ENCODE measurements at places on chromosomes 2 and 18.

- DNase-seq = peak; percentile 24
Measured at GRCh38 chr2:134244587-134244986, 9.3 kb upstream of the MGAT5 start.

DNA sequence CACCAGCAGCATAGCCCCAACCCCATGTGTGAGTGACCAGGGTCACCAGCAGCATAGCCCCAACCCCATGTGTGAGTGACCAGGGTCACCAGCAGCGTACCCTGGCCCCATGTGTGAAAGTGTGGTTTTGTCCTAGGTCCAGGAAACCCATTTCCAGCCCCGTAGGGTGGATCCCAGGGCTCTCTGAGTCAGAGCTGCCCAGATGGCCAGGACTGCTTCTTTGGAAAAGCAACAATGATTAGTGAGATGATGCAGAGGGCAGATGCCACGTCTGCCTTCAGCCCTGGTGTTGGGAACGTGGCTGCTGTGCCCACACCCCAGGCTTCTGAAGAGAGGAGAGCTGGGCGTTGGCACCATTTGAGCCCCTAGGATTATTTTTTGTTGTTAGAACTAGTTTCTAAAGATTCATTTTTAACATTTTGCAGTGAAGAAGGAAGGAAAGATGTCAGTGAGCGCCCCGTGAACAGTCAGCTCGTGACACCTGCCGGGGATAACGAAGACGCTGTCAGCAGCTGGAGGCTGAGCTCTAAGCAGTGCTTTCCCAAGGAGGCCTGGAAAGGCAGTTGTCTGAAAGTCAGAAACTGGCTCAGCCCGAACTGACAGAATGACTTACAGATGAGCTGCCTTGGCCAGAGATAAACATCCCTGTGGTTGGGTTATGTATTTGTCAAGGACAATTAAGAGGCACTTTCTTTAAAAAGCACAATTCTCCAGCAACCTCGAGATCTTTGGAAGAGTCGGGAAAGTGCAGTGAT lies 32.1 kb upstream of the KCNG2 start:
- no peak for DNase-seq

- DNase-seq = no peak
Measured at GRCh38 chr2:19710230-19710629, 191.6 kb downstream of the TTC32 start.

DNA sequence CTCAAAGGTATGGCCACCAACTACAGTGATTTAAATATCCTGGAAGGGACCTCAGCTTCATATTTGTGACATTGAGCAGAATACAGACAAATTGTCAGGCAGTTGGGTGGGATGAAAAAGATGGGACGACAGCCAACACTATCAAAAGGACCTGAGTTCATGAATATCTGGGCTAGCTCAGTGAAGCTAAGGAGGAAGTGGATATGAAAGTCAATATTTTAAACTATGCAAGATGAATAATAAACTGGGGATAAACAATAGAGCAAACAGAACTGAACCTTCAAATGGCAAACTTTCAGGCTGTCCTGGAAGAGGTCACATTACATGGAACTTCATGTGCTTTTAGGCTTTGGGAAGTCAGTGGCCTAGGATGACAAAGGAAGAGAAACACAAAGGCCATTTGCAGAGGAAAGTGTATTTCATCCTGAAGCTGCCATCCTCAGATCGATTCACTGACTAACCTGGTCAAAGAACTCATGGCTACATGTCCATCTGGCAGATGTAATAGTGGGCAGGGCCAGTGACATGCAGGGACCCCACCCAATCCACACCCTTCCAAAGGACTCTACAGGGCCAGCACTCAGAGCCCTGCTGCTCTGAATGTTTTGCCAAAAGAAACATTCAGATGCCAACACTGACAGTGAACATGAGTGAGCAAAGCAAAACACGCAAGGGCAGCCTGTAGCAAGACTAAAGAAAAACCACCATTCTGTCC lies 175.7 kb downstream of the ETAA1 start:
- no peak for DNase-seq

GRCh38 chr2:220981926-220982325 lies 590.2 kb downstream of the EPHA4 start:
- no peak for DNase-seq

DNA sequence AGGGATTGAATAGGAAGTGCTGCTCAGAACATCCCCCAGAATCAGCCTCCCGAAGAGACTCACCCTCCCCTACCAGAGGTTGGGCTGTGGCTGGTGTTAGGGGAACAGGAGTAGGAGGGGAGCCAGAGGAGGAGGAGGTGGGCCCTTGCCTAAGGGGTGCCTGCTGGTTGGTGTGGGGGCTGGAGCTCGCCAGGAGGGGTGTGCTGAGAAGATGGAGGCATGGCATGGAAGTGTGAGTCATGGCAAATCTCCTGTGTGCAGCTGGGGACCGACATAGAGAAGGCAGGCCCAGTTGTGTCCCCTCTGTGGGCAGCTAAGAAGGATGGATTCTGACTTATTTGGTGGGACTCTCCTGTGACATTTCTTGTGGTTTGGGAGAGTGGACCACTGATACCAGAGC lies 73.7 kb downstream of the DGKD start:
- no peak for DNase-seq

DNA sequence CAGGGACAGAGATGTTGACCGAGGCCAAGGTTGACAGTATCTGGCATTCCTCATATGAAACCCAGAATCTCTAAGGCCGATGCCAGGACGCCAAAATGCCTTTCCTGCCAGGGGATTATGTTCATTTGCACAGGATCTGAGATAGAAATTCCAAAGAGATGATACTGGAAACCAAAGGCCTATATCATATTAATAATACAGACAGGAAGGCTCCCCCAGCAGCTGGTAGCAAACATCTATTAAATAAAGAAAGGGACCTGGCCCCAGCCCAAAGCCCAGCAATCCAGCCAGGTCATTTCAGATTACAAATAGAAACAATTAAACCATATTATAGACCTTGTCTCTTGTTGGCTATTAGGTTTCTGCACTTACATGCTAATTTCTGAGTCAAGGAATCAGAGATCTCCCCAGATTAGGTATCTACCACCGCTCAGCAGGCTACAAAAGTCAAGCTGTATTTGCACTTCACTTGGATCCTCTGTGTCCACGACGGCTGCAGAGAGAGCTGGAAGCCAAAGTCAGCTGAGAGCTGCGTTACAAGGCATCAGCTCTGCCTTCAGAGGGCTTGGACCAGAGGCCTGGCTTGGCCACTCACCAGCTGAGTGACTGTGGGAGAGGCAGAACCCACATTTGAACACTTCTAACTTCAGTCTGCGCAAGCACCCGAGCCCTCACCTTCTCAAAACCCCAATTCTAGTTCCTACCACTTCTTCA lies 269.3 kb upstream of the SIX2 start:
- DNase-seq = no peak

- no peak for DNase-seq
Measured at GRCh38 chr2:23839919-23840578, 86.9 kb downstream of the ATAD2B start.

DNA sequence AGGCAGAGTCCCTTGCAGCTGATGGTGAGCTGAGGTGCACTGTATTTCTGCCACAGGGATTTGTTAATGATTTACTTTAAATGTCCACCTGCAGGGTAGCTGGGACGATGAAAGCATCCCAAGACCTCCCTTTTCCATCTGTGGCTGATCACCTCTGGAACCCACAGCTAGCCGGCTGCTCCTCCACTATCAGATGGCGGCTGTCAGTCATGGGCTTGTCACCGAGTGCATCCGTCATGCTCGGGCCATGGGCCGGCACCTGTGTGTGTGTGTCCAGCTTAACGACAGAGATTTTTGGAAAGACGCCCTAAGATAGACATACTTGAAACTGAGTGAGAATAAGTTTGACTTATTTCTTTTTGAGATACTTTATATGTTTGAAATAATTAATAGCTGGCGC lies 235.2 kb downstream of the FAM210A start:
- DNase-seq = no peak

GRCh38 chr2:159153063-159153462 lies 133.4 kb downstream of the WDSUB1 start:
- no peak for DNase-seq

- no peak for DNase-seq
Measured at GRCh38 chr2:195592105-195592504, 64.9 kb upstream of the SLC39A10 start.

DNA sequence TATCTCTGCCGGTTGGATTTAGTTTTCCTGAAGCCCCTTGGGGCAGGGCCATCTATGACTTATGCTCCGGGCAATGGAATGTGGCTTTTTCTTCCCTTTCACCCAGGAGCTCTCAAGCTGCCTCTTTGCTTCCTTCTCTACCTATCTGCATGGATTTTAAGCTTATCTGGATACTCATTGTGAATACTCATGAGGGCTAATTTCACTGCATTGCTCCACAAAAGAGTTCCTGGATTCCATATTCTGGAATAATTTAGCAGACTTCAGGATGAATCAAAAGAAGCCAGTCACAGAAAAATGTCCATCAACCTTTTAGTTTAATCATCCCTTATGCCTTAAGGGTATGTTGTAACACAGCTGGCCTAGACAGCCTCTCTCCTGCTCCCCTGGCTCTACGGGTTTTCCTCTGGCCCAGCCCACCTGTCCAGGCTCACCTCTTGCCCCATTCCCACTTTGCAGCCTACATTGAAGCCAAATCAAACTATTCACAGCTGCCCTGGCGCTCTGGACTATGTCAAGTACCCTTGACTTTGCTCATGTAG lies 122.8 kb upstream of the RMDN2 start:
- DNase-seq = no peak

GRCh38 chr2:18787726-18788125 lies 198.4 kb upstream of the NT5C1B start:
- DNase-seq = no peak

DNA sequence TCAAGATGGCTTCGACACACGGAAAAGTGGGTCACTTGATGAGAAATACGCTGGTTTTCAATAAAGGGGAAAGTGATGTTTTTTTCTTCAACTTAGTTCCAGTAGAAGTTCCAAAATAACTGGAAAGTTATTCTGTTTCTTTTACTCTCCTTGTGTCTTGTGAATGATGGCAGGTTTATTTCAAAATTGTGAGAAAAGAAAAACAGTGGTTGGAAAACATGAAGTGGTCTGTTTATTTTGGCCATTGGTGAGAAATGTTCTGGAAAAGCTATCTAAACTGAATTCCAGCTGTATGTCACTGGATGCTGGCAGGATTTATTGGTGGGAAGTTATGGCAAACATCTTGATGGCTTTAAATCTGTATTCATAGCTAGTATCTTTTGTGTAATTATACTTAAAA lies 484.1 kb downstream of the DCC start:
- DNase-seq = no peak

GRCh38 chr2:84429328-84429727 lies 29.8 kb downstream of the SUCLG1 start:
- DNase-seq = no peak

- DNase-seq = no peak
Measured at GRCh38 chr18:74113711-74114110, 33.9 kb downstream of the FBXO15 start.

- no peak for DNase-seq
Measured at GRCh38 chr2:10238991-10239485, 63.7 kb upstream of the HPCAL1 start.

DNA sequence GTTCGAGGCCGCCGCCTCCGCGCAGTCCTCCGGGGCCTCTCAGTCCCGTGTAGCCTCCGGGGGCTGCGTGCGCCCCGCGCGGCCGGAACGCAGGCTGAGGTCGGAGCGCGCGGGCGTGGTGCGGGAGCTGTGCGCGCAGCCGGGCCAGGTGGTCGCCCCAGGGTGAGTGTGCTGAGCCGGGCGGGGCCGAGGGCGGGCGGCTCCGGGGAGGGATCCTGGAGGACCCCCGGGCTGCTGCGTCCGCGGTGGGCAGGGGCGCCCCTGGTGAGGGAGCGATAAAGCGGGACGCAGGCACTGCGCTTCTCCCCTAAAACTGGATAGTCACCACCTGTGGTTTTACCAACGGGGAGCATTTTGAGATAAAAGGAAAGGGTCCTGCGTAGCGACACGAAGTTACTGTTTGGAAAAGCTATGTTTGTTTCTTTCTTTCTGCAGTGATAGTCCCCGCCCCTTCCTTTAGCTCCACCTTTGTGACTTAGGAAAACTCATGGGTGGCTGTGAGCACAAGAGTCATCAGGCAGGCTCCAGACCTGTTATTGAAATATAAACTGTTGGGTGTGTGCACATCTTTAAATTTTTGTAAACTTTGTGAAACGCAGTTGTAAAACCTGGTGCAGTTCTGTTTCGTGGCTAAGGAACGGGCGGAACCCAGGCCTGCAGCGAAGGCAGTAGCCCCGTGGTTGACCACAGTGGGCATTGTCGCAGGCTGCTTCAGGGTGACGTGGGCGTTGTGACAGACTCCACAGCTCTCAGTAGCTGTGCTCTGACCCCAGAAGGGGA lies 687 bp downstream of the CTDP1 start:
- peak; percentile 58 for DNase-seq

DNA sequence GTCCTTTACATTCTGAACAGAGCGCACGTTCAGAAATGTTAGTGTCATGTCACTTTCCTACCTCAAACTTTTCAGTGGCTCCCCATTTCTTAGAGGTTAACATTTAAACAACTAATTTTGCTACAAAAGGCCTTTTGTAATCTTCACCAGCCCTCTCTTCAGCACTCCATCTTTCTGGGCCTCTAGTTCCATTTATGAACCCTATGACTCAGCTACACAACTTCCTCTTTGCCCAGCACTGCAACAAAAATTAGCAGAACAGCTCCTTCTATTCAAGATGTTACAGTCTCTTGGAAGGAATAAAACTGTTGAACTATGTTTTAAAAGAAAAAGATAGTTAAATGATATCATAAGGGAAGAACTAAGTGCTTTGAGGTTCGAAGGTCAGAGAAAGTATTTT lies 139.9 kb downstream of the VWC2L start:
- DNase-seq = no peak

DNA sequence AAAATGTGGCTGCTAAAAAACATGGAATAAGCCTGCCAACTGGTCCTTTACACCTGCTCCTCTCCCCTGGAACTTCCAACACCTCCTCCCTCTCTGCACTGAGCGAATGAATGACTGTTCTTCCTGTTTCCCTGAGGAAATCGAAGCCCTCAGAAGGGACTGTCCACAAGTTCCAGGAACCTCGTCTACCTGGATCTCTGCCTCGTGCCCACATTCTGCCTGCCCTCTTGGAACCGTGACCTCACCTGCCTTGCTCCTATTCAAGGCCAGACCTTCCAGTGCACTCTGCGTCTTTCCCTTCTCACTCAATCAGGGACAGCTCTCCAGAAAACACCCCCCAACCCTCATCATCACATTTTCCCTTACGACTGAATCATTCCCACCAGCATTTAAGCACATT lies 4.4 kb upstream of the CAB39 start:
- DNase-seq = no peak

DNA sequence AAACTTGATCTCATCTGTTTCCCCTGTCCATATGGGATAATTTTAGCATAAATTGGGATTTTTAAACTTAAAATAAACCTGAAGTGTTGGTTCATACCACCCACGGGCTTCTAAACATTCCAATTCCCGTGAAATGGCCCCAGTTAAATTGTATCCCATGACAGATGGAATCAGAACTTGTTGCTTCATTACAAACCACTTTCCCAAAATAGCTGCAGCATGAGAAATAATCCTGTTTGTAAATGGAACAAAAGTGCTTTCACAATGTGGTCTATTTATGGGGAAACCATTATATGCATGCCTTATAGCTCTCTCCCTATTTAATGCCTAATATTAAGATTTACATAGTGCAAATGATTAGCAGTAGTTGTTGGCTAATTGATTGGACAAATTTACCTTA lies 15.9 kb downstream of the SCG2 start:
- DNase-seq = no peak

GRCh38 chr2:227870710-227871374 lies 589 bp upstream of the DAW1 start:
- DNase-seq = no peak

- DNase-seq = no peak
Measured at GRCh38 chr18:76824754-76825153, 2.4 kb downstream of the ZNF236 start.

- peak; percentile 58 for DNase-seq
Measured at GRCh38 chr2:68832233-68832869, 38.8 kb downstream of the BMP10 start.

Measured in CD4-positive, alpha-beta T cell treated with Interleukin-12 subunit alpha and Interleukin-12 subunit beta, for 1 hour (primary cell).